H7 (cell line): ENCODE measurements at places on chromosomes 13 and 19. TPM values are rescaled to one million over a fixed set of nuclear protein-coding genes. Genes with fewer than 3 reads are reported as not detected.

Gene LSR
- total RNA-seq: 128 and 134 TPM in 2 replicates

Gene CGB5
- total RNA-seq: not detected in 2 replicates

Gene KLK14
- total RNA-seq: not detected in 2 replicates

Gene SLITRK5
- total RNA-seq: 0.55 and 0.85 TPM in 2 replicates

- no peak for DNase-seq
These were observed 68.6 kb downstream of the STK24 start for GRCh38 chr13:98508280-98508679.

- no peak for DNase-seq
These were observed 2.7 kb downstream of the COL4A1 start for GRCh38 chr13:110304256-110304655.

- DNase-seq: no peak
These were observed 49.3 kb upstream of the GPR183 start for GRCh38 chr13:99356262-99357091.

GRCh38 chr19:1839658-1840540 is 8.4 kb downstream of the REXO1 start:
- DNase-seq: no peak

DNA sequence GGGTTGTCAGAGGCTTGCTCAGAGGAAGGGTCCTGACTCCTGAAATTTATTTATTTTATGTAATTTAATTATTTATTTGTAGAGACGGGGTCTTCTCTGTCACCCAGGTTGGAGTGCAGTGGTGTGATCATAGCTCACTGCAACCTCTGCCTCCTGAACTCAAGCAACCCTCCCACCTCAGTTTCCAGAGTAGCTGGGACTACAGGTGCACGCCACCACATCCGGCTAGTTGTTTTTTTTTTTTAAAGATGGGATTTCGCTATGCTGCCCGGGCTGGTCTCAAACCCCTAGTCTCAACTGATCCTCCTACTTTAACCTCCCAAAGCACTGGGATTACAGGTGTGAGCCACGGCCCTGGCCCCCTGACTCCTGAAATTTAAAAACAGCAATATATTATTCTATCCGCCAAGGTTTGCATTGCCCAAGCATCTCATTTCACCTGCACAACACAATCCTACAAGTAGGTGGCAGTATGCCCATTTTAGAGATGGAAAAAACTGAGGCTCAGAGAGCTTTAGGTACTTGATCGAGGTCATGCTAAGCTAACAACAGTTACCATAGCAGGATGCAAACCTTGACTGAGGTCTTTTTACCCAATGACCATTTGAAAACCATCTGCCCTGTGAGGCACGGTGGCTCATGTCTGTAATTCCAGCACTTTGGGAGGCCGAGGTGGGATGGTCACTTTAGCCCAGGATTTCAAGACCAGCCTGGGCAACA is 18.1 kb downstream of the ARHGEF18 start:
- peak; percentile 47 for DNase-seq

- peak; percentile 99 for DNase-seq
These were observed 5.6 kb downstream of the APC2 start for GRCh38 chr19:1455336-1456120.

- no peak for DNase-seq
These were observed 144.6 kb upstream of the SPACA7 start for GRCh38 chr13:112231451-112232083.

GRCh38 chr19:11578258-11579142 is 1.1 kb upstream of the ACP5 start:
- DNase-seq: peak; percentile 90

- peak; percentile 46 for DNase-seq
These were observed 4.5 kb downstream of the COL5A3 start for GRCh38 chr19:10005632-10006334.

- DNase-seq: no peak
These were observed 122.4 kb upstream of the MAB21L1 start for GRCh38 chr13:35598790-35599369.

DNA sequence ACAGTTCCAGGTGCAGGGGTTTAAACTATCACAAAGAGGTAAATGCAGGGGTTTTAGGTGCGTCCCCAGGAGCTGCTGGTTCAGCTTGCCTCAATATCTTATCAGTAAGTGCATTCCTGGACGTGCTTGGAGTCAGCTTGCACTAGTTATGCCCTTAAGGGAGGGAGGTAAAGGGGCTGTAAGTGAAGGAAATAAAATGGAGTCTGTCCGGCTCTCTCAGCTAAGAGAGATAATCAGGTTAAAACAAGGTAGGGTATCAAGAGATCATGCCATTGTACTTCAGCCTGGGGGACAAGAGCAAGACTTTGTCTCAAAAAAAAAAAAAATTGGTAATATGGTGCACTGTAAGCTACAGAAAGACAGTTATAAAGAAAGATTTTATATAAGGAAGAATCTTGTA is 69.7 kb downstream of the ZNF100 start:
- DNase-seq: no peak

DNA sequence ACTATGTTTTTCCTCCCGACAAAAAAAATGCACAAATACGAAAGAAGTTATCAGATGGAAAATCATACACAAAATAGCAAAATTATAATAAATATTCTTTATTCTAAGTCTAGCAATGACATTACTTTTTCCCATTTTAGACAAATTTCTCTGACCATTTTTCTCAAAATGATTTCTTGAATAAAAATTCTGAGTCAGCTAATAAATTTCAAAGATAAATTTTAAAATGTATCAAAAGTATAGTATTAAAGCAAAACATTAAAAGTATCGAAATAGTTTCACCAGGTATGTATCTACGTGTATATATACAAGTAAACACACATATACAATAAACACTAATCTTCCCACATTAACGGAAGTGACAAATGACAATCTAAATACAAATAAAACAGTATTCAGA is 8.9 kb downstream of the ZC3H13 start:
- DNase-seq: no peak

DNA sequence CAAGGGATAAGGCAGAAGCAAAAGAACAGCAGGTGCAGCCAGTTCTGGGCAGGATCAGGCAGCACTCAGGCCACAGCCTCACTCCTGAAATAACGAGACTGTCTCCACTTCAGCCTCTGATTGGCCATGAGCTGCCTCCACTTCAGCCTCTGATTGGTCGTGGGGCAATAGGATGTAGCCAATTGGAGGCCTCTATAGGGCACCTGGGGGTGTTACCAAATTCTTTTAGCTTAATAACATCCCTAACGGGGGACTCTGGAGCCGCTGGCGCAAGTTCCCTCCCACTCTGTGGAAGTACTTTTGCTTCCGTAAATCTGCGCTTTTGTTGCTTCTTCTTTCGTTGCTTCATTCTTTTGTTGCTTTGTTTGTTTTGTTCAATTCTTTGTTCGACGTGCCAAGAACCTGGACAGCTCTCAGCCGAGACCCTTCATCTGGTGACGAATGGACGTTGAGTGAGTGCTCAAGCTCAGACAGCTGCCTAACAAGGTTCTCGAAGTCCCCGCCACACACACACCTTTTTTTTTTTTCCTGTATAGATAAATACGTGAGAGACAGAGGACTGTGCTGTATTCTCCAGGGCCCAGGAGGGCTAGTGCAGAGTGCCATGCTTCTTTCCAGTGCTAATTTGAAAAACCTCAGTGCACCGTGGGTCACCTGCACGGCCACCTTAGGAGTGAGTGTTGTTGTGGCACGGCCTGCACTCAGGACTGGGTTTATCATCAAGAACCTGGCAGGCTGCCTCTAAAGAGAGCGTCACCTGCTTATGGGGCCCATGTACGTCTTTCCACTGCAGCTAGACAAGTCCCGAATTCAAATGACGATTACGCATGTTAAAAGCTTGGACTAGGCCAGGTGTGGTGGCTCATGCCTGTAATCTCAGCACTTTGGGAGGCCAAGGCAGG is 32.0 kb upstream of the TUBGCP3 start:
- DNase-seq: peak; percentile 91

- no peak for DNase-seq
These were observed 124.7 kb upstream of the RNF113B start for GRCh38 chr13:98301721-98302120.

DNA sequence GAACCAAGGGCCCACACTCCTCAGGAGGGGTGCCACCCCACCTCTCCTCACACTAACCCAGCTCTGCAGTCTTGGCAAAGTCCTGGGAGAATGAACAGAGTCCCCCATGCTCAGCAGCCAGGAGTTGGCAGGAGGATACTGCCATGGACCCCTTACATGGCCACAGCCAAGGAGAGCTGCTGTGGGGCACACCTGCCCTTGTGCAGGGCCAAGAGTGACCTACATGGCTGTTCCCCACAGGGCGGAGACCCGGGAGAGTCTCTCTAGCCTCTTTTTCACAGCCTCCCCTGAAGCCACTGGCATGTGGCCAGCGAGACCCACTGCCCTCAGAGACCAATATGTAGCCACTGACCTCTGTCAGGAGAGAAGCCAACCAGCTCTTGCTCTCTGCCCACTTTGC is 45.9 kb upstream of the VSTM2B start:
- DNase-seq: no peak

DNA sequence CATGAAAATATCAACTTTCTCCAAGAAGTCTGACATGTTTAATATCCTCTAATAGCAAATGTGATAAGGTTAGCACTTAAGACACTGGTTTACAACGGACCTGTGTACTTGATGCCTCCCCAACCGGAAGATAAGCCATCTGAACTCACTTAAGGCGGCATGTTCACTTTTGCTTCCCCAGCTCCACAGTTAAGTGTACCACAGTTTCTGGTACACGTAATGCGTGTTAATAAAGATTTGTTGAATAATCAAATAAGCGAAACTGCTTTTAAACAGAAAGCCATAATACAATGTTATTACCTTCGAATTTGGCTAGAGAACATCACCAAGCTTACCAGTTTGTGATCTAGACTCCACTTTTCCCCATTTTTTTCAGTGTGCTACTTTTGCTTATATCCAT is 1.4 kb upstream of the PAN3 start:
- no peak for DNase-seq

DNA sequence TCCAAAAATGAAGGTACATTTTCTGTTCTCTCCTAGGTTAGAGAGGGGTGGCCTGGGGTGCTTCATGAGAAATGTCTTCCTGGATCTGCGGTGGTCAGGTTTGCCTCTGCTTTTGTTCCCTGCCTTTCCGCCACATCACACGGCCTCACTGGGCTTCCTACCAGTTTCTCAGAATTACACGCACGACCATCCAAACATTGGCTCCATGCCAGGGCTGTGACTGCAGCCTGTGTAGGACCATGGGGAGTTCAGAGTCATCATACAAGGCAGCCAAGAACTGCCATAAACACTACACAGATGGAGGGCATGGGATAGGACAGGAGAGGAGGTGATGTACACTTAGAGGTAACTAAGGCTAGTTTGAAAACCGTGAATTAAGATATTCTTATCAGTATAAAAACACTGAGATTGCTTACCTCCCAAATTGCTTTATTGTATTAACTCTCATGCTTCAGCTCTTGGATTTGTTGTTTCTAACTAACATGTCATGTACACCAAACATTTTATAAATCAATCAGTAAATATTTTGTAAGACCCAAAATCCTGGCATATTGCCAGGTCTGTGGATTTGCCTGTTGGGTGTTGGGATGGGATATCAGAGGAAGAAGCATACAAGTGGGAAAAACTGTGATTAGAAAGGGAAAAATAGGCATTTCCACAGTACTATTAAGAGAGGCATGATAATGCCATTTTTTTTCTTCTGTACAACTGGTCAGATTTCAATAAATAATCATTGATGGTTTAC is 45.2 kb downstream of the CDADC1 start:
- no peak for DNase-seq

- no peak for DNase-seq
These were observed 1002.7 kb upstream of the PCDH20 start for GRCh38 chr13:62418376-62418775.

DNA sequence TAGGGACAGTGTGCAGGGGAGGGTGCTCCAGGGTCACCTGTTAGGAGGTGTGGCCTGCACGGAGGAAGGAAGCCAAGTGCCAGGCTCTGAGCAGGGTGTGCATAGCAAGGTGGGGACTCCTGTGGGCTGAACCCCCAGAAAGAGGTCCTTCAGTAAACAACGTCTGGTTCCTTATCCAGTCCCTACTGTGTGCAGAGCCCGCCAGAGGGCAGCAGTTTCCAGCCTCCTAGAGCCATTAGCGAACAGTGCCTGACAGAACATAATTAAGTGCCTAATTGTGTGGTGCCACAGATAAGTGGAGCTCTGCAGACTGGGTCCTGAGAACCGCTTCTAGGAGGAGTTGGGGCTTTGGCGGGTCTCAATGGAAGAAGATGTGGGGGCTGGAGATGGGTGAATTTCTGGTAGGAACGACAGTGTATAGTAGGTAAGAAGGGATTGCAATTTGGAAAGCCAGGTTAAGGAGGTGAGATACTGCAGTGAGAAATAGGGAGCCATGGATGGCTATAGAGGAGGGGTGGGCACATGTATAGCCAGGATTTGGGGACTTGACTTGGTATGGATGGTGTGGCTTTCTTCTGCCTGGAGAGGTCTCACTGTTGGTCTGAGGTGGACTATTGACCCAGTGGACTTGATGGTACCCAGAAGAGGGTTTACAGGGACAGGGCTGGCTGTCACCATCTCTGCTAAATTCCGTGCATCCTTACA is 323.1 kb downstream of the ZNF536 start:
- peak; percentile 78 for DNase-seq

- DNase-seq: no peak
These were observed 748 bp upstream of the SIGLEC8 start for GRCh38 chr19:51458899-51459505.

- DNase-seq: no peak
These were observed 13.9 kb downstream of the ZNF543 start for GRCh38 chr19:57334191-57334590.

- DNase-seq: no peak
These were observed 104.1 kb upstream of the ZNF507 start for GRCh38 chr19:32241306-32241705.

DNA sequence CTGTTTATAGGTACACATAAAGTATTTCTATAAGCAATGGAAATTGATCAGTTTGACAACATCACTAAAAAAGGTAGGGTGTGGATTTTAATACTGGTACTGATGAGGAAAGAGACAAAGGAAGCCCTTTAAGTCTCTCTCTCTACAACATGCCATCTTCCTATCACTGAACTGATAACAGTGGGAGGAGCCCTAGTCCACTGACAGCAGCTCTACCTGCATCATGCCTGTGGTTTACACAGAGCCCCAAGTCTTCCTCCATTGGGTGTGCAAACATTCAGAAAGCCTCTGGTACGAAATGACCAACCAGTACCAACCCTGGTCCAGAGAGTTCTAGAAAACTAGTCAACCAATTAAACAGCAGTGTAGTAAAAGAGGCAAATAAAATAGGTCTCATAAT is 53.4 kb downstream of the KLF12 start:
- DNase-seq: no peak

GRCh38 chr19:38386971-38387549 is 774 bp downstream of the GGN start:
- DNase-seq: no peak

DNA sequence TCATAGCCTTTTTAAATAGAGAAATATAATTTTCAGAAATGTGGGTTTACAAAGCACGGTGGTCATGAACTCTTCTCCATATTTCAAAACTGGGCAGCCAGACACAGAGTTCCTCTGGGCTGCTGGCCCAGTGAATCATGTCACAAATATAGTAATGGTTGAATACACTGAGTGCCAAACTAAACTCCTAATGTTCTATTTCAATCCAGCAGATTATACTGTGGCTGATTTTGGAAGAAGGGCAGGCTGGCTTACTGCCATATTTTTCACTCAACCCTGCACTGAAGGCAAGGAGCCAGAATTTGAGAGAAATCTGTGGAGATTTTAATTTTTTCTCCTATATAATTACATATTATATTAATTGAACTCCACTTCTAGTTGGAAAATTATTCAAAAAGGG is 17.0 kb upstream of the PRR20A start:
- DNase-seq: no peak

GRCh38 chr13:38483623-38484022 is 134.0 kb downstream of the UFM1 start:
- DNase-seq: no peak
